ENCODE measurements at places on chromosomes 5 and 9. TPM values are rescaled to one million over a fixed set of nuclear protein-coding genes. Genes with fewer than 3 reads are reported as not detected.

The SHISAL2B gene
- total RNA-seq, result not detected

The GADD45G gene
- not detected for total RNA-seq

The GMCL2 gene
- not detected for total RNA-seq

The COL27A1 gene
- total RNA-seq, result 19.1 TPM

The TERT gene
- total RNA-seq, result 10.5 TPM

The KCNMB1 gene
- not detected for total RNA-seq

The PPP3R2 gene
- not detected for total RNA-seq

The CERCAM gene
- 65.5 TPM for total RNA-seq

The CCDC69 gene
- total RNA-seq, result 18.4 TPM

Measured in HT1080 (cell line).